Retina (tissue), 1 donor: ENCODE measurements at places on chromosomes 16 and 17.

DNA sequence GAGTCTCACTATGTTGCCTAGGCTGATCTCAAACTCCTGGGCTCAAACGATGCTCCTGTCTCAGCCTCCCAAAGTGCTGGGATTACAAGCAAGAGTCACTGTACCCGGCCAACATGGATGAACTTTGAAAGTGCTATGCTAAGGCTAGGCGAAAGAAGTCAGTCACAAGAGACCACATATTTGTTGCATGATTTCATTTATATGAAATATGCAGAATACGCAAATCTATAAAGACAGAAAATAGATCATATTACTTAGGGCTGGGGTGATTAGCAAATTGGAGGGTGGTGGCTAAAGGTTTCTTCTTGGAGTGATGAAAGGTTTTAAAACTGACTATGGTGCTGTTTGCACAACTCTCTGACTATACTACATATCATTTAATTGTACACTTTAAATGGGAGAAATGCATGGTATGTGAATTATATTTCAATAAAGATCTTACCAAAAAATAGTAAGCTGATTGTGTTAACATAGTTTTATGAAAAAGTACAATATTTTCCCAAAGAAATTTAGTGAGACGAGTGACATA, 1.2 kb upstream of the FLYWCH1 start:
- no peak for DNase-seq

DNA sequence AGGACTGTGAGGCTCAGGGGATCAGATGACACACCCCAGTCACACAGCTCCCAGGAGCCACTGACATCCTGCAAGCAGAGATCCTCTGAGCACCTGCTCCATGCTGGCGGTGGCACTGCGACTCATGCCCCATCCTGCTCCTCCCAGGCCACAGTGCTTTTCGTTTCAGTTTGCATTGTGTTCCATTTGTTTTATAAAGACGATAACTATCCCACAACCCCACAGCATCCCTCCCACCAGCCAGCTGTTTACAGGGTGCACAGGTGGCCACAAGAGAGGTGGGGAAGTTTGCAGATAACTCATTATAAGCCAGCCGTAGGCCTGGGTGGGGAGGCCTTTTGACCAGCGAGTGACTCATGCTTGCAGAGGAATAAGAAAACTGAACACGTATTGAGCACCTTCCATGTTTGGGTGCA, 28.2 kb downstream of the BCO1 start:
- no peak for DNase-seq

DNA sequence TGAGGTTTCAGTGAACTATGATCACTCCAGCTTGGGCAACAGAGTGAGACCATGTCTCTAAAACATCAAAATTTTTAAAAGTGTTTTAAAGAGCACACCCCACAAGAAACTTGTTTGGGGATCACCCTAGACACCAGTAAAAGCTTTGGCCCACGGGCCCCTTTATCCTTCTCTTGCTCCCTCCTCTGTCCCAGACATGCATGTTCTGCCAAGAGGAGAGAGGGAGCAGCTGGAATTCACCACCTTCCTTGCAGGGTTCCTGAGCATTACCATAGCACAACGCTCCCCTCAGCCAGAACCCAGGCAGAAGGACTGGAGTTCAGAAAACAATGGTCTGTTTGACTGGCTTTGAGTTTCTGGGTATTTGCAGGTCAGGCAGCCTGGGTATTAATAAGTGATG, 214.3 kb upstream of the CDH5 start:
- DNase-seq, result no peak

- no peak for DNase-seq
These were observed 54.2 kb downstream of the NDEL1 start for GRCh38 chr17:8489841-8490240.

DNA sequence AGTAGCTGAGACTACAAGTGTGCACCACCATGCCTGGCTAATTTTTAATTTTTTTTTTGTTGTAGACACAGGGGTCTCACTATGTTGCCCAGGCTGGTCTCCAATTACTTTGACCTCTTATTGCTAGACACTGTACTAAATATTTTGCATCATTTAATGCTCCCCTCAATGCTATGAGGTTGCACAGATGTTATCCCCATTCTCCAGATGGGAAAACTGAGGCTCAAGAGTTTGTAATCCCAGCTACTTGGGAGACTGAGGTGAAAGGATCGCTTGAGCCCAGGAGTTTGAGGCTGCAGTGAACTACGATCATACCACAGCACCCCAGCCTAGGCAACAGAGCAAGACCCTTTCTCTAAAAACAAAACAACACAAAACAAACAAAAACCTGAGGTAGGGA, 443.3 kb upstream of the C16orf82 start:
- no peak for DNase-seq

DNA sequence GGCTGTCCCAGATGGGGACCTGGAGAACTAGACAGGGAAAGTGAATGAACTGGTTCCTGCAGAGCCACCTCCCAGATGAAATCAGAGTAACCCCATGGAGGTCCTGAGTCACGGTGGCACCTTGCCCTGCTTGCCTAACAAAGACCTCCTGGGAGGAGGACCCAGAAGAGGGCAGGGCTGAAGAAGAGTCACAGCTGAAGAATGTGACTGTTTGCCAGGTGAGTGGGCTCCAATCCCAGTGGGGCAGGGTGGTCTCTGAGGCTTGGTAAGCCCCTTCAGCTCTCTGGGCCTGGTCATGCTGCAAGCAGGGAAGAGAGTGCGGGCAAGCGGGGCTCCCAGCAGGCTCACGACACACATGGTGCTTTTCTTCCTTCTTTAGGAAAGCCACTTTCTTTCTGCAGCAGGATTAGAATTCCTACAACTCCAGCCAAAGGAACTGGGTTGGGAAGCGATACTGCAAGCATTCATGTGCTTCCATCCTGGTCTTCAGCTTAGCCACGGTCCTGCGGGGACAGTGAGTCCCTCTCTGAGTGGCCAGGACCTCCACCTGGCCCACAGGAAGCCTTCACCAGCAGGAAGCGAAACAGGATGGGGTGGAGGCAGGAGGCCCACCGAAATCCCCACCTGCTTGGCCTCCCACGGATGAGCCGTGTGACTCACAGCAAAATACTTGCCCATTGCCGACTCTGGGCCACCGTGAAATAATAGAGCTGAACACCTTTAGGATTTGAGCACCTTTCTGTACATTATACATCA, 4.3 kb downstream of the C16orf74 start:
- DNase-seq, result no peak

- DNase-seq, result no peak
These were observed 5.9 kb upstream of the MYO15A start for GRCh38 chr17:18102640-18103039.

- DNase-seq, result no peak
These were observed 18.1 kb downstream of the TMC7 start for GRCh38 chr16:19001788-19002187.

DNA sequence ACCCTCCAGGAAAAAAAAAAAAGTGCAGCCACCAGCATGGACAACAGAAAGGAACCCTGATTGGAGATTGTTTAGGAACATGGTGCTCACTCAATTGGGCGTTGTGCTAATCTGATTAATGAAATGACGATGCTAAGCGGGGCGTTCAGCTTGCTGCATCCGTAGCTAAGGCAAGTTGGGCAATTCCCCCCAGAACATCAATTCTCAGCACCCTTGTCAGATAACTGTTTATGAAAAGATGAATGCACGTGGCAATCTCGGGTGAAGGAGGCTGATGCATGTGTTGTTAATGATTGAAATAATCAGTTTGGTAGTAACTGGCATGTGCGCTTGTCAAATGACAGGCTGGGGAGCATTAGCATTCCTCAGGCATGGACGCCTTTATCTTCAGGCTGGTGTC, 57.0 kb downstream of the HS3ST3A1 start:
- peak; percentile 50 for DNase-seq

DNA sequence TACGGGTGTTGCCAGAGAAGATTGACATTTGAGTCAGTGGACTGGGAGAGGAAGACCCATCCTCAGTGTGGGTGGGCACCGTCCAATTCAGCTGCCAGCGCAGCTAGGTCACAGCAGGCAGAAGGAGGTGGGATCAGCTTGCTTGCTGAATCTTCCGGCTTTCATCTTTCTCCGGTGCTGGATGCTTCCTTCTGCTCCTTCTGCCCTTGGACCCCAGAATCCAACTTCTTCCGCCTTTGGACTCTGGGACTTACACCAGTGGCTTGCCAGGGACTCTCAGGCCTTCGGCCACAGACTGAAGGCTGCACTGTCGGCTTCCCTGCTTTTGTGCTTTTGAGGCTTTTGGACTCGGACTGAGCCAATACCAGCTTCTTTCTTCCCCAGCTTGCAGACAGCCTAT, 46.1 kb upstream of the RPL38 start:
- DNase-seq, result no peak

GRCh38 chr16:31297496-31297895, 37.7 kb downstream of the ITGAM start:
- DNase-seq, result no peak

- DNase-seq, result peak; percentile 80
These were observed 8.1 kb upstream of the CPNE2 start for GRCh38 chr16:57084257-57084770.

DNA sequence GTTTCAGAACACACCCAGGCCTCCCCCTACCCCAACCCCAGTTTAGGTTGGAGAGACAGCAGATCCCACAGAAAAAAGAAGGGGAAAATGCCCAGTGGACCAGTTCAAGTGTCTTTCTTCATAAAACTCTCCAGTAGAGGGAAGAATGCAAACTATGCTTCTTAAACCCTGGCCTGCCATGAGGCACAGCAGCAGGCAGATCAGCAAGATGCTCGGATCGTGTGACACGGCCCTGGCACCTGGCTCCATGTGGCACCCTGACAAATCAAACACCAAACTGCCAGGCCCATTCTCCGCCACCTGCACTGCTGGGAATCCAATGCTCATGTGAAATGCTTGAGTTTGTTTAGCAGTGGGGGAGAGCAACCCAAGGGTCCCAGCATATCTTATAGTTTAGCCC, 166.8 kb downstream of the SOX9 start:
- no peak for DNase-seq

- no peak for DNase-seq
These were observed 22.9 kb downstream of the ANKRD40 start for GRCh38 chr17:50684612-50685333.

GRCh38 chr17:73691321-73691766, 47.1 kb upstream of the SDK2 start:
- no peak for DNase-seq

DNA sequence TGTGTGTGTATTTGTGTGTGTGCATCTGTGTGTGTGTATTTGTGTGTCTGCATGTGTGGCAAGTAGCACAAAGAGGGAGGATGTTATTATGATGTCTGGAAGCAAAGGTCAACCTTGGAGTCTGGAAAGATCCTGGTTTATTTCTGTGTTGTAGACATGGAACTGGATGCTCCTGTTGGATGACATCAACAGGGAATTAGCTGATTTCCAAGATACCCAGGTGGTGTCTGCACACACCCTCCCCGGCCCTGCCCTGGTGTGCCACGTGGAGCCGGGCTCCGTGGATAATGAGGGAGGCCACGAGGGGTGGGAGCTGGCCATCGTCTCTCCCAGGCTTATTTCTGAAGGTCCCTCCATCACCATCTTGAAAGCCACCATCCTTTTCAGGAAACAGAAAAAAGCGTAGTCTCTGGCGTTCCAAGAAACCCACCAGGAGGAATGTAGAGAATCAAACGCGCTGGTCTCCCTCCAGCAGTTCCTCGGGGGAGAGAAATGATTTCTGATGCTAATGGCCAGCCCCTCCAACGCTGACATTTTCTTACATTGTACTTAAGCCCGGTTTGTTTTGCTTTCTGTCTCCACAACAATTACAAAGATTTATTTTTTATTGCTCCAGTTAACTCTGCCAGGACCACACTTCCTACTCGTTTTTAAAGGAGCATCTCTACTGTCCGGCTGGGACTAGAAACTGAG, 93.3 kb downstream of the FOXL1 start:
- DNase-seq, result no peak

- no peak for DNase-seq
These were observed 11.4 kb downstream of the SPNS2 start for GRCh38 chr17:4509923-4510617.

DNA sequence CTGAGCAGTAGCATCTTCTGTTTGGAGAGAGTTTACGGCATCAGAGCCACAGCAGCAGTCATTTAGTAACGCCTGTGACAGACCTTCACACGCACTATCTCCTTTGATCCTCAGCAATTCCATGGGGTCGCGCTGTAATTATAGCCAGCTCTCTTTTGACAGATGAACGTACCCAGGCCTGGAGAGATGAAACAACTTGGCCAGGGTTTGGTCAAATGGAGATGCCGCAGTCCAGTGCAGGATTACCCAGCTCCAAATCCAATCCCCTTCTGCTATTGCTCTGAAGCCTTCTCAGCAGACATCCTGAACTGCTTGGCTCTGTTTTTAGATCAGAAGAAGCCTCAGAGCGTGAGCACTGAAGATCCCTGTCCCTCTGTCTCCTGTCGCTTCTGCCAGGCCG, 83.9 kb downstream of the SOX9 start:
- peak; percentile 57 for DNase-seq

DNA sequence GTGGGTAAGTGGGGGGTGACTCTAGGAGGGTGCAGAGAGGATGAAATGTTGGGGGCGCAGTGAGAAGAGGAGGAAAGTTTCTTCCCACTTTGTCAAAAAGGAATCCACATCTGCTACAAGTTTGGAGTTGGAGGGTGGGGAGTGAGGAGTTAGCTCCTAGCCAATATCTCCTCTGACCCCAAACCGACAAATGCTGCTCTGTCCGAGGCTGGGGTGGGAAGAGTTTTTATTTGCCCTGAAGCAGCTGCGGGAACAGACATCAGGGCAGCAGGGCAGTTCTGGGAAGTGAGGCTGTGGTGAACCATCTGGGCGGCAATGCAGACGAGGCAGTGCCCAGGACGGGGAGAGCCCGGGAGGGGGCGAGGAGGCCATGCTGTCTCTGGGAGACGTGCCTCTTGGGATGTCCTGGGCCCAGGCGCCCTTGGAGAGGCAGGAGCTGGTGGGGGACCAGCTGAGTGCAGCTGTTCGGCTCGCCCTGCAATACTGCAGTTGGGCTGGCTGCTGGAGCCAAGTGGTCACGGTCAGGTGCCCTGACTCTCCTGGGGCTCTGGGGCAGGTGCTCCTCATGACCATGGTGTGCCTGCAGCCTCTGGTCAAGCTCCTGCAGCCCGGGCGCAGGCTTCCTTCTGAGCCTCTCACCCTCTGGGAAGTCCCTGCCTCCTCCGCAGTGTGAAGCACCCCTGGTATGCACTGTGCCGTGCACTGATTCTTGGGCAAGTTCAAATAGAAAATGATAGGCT, 6.4 kb upstream of the SOCS3 start:
- peak; percentile 29 for DNase-seq

DNA sequence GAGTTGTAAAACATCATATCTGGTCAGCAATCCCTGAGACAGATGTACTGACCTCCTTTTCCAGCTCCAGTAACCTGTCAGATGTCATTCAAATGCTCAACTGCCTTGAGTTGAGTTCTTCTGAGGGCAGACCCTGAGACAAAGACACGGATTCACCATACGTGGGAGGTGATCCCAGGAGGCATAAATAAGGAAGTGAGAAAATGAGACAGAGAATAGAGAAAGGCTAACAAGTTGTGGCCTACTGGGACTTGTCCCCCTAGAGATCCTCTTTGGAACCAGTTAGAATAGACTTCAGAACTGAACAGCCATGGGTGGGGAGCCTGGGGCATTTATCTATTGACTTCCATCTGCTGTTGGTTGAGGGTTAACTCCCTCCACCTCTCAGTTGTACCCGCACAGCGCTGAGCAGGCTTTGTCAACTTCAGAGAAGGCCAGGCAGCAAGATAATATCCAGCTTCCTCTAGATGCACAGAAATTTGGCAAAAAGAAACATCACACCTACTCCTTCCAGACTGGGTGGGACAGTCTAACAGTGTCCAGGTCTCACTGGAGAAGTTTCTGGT, 123.0 kb upstream of the DYNLRB2 start:
- DNase-seq, result peak; percentile 17

- no peak for DNase-seq
These were observed 37.2 kb downstream of the KCNJ2 start for GRCh38 chr17:70206361-70207010.
